ENCODE measurements at places on chromosomes 11 and 22.

GRCh38 chr11:77035039-77035438 is 841 bp downstream of the B3GNT6 start:
- DNase-seq = no peak

GRCh38 chr11:71373791-71374454 is 74.3 kb downstream of the DHCR7 start:
- no peak for DNase-seq

- DNase-seq = no peak
These were observed 692 bp upstream of the MOB2 start for GRCh38 chr11:1487091-1487850.

- no peak for DNase-seq
These were observed 19.8 kb upstream of the ABCC8 start for GRCh38 chr11:17496406-17496805.

DNA sequence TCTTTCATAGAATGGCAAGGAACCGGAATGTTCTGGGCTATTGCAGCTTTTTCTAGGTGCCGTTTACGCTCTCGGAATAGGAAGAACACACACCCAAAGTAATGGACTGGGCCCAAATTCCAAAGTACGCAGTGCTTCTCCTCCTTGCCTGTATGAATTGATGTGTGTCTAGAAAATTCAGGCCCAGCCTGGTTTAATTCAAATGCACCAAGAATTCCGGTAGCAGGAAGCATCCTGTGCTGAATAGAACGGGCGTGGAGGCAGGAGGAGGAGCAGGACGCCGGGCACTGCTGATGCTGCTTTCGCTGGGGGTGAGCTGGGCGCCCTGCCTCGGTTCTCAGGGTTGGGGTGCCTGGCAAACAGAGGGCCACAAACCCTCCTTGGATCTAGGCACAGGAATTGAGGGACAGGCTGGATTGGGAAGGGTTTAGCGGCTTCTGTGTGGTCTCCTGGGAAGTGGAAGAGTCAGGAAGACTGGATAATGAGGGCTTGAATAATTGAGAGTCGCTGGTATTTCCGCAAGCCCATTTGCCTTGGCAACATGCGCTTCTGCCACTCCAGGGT is 2.0 kb downstream of the PARVB start:
- no peak for DNase-seq

- no peak for DNase-seq
These were observed 20.6 kb upstream of the DDI1 start for GRCh38 chr11:104015649-104016415.

DNA sequence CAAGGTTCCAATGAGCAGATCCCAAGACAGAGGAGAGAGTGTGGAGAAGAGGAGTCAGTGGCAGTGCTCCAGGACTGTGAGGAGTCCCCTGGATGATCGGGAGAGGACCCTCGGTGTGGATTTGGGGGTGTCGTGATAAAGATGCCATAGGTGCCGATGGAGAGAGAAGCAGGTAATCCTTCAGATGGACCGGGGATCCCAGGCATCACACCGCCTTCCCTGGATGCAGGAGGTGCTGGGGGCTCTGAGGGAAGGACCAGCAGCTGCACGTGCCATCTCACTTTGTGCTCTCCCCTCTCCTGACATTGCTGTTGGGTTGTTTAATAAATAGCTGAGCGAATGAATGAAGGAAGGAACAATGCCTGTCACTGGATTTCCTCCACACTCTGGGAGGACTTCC is 744.1 kb downstream of the BRD1 start:
- no peak for DNase-seq

DNA sequence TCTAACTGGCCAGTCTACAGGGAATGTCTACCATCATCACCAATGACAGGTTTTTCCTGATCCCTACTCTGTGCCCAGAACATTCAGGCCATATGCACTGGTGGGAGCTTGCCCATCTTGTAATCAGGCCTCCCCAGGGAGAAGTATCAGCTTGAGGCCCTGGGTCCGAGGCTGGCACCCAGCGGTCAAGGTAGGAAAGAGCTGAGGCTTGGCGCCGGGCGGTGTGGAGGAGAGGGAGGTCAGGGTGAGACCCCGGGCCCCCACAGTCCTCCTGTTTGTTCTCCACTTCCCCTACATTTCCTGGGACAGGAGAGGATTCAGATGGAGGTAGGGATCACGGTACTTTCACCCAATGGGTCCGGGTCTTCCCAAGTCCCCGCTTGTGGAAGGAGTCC is 15.5 kb downstream of the TSKU start:
- no peak for DNase-seq

GRCh38 chr11:17805873-17806272 is 71.3 kb downstream of the KCNC1 start:
- DNase-seq = no peak

GRCh38 chr11:94030059-94030458 is 8.9 kb downstream of the HEPHL1 start:
- no peak for DNase-seq

- DNase-seq = no peak
These were observed 12.1 kb downstream of the ELF5 start for GRCh38 chr11:34501500-34501899.

GRCh38 chr11:45921561-45922424 is 663 bp upstream of the LARGE2 start:
- no peak for DNase-seq

DNA sequence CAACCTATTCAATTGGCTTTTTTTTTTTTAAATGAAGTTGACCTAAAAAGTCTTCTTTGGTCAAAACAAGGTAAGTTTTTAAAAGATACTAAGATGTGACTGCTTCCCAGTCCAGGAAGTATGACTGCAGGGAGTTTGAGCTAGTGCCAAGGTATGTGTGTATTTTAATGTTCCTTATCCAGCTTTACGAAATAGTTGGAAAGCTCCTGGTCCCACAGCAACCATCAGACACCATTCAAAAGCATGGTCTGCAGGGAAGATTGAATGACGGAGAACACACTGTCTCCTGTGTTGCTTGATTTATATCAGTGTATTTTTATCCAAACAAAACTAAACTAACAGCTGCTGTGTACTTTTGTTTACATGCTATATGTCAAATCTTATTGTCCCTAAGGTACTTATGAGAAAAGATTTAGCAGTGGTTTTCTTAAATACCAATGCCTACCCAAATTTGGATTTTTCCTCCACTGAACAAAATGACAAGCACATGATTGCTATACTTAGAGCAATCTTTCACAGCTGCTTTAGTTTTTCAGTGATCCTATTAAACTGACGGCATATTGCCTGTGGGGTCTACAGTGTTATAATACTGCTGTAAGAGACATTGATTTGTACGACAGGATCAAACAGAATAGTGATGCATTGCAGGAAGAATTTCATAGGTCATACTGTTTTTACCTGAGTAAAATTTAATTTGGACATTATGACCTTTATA is 122.9 kb downstream of the DCDC1 start:
- DNase-seq = no peak

DNA sequence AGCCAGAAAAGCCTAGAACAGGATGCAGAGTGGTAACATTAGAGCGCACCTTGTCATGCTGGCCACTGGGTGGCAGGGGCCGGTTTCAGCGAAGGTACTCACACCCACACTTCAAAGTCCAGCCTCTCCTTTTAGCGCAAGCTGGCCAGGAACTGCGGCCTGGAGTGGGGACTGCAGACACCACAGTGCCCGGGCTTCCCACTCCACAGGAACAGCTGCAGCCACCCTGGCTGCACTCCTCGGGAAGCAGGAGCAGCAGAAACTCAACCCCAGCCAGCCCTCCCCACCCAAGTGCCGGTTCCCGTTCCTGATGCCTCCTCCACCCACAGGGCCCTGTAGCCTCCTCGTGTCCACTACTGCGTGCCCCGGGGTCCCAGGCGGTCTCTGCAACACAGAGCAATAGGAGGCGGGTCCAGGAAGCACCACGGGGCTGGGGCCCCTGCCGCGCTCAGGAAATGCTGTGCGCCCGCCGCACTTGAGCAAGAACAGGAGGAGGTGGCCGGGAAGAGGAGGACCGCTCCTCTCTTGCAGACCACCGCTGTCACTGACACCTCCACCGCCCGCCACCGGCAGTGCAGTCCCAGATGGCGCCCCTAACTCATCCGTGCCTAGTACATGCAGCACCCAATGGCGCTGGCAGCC is 2.2 kb downstream of the RFPL2 start:
- no peak for DNase-seq

- DNase-seq = no peak
These were observed 2.8 kb downstream of the GSC2 start for GRCh38 chr22:19147195-19147780.

All from stimulated activated CD4-positive, alpha-beta T cell treated with anti-CD3 and anti-CD28 coated beads, Interleukin-4, amount 100 ng/mL, for 4 hours (primary cell).